ENCODE measurements at places on chromosomes 16 and 17.

DNA sequence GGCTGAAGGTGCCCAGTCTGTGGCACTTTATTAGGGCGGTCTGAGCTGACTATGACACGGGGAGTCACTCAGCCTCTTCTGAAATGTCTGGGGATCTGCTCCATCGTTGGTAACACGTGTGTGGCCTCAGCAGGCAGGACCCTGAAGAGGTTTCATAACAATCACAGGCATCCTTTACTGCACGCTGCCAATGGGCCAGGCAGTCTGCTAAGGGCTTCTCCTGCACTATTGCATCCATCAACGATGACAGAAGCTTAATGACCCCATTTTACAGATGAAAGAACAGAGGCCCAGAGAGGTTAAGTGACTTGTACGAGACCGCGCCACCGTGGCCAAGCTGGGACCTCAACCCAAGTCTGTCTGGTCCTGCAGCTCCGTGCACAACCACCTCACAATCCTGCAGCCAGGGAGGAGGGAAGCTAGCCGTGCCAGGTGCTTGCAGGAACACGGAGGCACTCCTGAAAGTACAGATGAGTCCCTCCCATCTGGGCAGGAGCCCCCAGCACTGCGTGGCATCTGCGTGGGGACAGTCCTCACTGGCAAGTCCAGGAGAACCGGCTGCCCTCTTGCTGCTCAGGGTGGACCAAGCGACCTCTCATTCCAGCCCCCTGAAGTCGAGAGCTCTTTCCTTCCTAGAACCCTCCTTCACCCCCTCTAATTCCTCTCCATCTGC lies 40.0 kb downstream of the RPH3AL start:
- no peak for DNase-seq

GRCh38 chr16:31453255-31454204 lies 5.8 kb upstream of the ARMC5 start:
- no peak for DNase-seq

DNA sequence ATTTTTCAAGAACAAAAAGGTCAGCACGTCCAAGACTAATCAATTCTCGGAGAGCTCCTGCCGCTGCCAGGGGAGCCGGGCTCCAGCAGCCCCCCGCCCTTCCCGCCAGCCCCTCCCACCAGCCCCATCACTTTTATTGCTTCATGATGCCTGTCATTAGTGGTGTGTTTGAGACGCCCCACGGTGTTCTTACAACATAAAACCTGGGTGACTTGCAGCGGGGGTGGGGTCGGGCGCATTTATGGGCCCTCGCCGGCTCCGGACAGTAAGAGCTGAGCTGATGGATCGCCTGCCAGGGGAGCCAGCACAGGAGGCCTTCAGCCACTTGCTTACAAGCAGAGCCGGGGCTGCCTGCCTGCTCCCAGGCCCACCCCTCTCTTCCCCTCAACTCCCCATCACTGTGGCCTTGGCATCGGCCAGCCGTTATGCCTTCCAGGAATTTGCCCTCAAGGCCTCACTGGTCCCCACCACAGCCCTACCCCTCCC lies 82.9 kb upstream of the CBX4 start:
- no peak for DNase-seq

DNA sequence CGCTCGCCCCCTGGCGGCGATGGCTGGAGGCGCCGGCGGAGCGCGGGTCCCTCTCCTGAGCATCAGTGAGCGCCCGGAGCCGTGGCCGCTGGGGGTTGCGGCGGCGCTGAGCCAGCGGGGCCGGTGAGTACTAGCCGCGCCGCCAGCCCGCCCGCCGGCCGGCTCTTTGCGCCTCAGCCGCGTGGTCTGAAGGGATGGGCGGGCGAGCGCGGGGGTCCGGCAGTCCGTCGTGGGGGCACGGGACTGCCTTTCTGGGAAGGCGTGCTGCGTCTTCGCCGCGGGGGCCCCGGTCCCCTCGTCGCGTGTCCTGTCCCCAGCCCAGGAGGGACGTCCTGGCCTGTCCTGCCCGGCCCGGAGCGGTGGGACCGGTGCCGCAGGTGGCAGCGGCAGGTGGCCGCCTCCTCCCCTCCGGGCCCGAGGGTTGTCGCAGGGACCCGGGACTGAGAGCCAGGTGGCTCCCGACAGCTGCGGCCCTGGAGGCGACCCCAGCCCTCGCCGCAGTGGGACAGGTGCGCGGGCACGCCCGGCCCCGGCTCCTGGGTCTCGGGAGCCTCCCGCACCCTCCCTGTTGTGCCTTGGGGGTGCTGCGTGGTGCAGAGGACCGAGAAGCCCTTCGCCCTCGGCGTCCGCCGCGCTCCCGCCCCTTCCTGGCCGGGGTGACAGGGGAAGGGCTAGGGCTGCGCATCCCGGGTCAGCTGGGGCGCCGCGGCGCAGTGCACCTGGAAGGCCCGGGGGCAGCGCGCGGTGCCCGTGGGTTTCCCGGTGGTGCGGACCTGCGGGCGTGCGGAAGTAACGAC lies at the start of gene SPECC1:
SPECC1 (plus strand) TSS at position 58 of the 797 bp plus-strand sequence. CDS start 87,293 bp downstream, outside the sequence.
- no peak for DNase-seq

- no peak for DNase-seq
These were observed 94.0 kb downstream of the SKAP1 start for GRCh38 chr17:48335858-48336500.

DNA sequence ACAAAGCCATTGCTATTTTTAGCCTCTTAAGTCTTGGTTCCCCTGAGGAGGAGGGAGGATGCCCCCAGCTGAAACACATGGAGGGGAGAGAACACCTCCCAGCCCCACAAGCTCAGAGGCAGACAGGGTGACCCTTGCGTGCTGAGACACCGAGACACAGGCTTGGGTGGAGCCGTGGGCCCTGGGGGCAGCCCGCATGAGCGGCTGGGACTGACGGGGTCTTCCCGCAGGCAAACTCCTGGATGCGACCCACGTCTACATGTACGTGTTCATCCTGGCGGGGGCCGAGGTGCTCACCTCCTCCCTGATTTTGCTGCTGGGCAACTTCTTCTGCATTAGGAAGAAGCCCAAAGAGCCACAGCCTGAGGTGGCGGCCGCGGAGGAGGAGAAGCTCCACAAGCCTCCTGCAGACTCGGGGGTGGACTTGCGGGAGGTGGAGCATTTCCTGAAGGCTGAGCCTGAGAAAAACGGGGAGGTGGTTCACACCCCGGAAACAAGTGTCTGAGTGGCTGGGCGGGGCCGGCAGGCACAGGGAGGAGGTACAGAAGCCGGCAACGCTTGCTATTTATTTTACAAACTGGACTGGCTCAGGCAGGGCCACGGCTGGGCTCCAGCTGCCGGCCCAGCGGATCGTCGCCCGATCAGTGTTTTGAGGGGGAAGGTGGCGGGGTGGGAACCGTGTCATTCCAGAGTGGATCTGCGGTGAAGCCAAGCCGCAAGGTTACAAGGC lies 9.8 kb downstream of the SLC16A3 start:
- DNase-seq = peak; percentile 35

Measured in stimulated activated CD4-positive, alpha-beta T cell treated with anti-CD3 and anti-CD28 coated beads, Interleukin-1b, Interleukin-23, amount 100 ng/mL, for 1 hour (primary cell).